ENCODE measurements at places on chromosomes 5 and 9.

- DNase-seq, result no peak
Measured at GRCh38 chr5:32583582-32584232, 1.6 kb upstream of the SUB1 start.

GRCh38 chr5:149990518-149991376 is 9.7 kb downstream of the TIGD6 start:
- peak; percentile 43 for DNase-seq

DNA sequence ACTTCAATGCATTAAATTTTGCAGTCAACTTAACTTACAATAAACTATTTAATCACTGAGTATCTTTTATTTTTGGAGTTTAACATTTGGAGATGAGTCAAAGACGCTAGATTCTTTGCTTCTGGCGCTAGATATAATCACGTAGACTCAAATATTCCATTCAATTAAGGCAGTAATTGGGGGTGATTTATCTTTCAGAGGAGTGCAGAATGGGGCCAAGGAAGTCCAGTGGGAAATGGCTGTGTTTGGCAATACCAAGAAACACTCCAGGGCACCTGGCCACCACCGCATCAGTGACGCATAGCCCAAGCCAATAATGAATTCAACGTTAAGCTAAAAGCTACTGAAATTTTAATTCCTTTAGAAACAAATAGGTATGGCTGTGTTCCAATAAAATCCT is 81.2 kb downstream of the PHAX start:
- DNase-seq, result no peak

GRCh38 chr5:76715736-76716455 is at the start of gene F2R:
TSS of gene F2R (plus strand) at chr5:76716126. CDS start at chr5:76716308, 182 bp downstream.
- DNase-seq, result no peak

- no peak for DNase-seq
Measured at GRCh38 chr9:94808926-94809700, 82.6 kb downstream of the AOPEP start.

- no peak for DNase-seq
Measured at GRCh38 chr5:6633469-6634245, 417 bp downstream of the SRD5A1 start.
